ENCODE measurements at places on chromosomes 16 and 17. TPM values are rescaled to one million over a fixed set of nuclear protein-coding genes. Genes with fewer than 3 reads are reported as not detected.

DNA sequence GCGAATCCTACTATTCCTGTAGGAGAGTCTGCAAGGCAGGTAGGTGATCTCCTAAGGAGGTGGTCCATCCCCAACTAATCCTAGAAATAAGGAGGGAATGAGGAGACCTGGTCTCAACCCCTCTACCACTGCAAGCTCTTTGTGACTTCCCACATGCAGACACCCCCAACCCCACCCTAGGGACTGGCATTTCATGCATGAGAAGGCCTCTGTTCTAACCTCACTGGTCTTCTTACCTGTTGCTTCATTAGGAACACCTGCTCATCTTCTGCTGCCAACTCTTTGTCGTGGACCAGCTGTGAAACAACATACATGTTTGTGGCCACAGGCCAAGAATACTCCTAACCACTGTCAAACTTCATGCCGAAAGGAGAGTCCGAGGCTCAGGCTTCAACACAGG, 22.6 kb downstream of the DYNC1LI2 start:
- DNase-seq = no peak

DNA sequence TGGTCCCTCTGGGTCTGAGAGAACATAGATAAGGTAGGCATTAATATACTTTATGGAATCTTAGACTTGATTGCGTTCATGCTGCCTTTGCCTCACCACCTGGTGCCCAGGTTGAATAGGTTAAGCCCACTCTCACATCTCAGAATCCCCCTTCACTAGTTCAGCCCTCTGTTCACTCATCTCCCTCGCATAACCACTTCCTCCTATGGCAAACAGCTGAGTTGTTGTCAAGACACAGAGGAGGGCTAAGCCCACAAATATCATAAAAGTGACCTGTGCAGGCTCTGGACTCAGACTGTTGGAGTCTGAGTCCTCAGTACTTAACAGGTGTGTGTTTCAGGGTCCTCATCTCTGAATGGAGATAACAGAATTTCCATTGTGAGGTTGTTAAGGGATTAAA, 55.7 kb downstream of the GOSR1 start:
- DNase-seq = no peak

DNA sequence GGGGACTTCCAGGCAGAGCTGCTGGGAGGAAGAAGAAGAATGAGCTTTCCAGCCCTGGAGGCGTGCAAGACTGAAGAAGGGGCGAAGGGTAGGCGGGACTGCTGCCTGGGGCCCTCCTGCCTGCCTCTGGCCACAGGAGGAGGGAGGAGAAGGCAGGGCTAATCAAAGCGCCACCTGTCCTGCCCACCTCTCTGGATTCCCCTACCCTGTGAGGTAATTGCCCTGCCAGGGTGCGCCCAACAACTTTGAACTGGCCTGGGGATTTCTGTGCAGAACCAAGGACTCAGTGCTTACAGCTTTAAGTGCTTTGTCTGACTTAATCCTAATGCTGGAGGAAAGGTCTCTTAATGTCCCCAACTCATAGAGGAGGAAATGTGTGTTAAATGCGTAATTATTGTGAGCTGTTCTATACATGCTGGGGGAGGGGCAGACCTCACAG, at the start of gene NOXO1:
TSS of gene NOXO1 (minus strand) at position 72 of the 439 bp plus-strand sequence. CDS start 290 bp downstream, outside the sequence.
- DNase-seq = no peak

GRCh38 chr16:70777973-70778406, 23.0 kb downstream of the VAC14 start:
- no peak for DNase-seq

- no peak for DNase-seq
Observed at GRCh38 chr16:57379579-57379978, 7.3 kb downstream of the CX3CL1 start.

- no peak for DNase-seq
Observed at GRCh38 chr16:4207229-4207628, 34.7 kb downstream of the SRL start.

- DNase-seq = no peak
Observed at GRCh38 chr17:38660097-38661025, 14.4 kb downstream of the EPOP start.

DNA sequence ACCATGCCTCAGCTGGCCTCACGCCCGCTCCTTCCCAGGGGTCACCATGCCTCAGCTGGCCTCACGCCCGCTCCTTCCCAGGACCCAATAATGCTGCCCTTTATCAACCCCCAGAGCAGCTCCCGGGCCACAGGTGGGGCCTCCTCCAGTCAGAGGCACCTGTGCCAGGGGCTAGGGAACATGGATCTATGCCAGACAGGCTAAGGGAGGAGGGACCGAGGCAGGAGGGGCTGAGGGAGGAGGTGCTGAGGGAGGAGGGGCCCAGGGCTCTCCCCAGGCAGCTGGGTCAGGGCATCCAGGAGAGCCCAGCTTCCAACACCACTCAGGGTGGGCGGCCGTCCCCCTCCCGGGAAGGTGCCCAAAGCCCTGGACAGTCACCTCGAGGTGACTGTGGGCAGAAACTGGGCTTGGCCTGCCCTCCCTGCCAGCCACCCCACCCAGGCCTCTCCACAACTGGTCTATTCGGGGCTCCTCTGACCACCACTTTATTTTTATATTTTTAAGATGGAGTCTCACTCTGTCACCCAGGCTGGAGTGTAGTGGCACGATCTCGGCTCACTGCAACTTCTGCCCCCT, 19.4 kb downstream of the UTS2R start:
- DNase-seq = no peak

GRCh38 chr16:85570735-85571562, 42.2 kb upstream of the GSE1 start:
- peak; percentile 75 for DNase-seq

DNA sequence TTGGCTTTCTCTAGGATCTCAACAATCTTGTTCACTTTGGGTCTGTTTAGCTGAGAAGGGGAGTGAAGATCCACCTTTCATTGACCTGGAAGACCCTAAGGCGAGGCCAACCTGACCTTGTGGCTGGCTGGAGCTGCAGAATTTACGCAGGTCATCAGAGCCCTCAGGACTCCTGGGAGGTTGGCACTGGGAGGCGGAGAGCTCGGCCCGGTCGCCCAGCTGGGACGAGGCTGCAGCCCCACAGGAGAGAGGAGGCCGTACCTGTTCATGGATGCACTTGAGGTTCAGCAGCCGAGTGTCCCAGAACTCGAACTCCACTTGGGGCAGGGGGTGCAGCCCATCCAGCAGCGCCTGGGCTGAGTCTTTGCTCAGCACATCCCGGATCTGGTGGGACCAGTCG, 5.9 kb downstream of the DNAH17 start:
- DNase-seq = no peak

DNA sequence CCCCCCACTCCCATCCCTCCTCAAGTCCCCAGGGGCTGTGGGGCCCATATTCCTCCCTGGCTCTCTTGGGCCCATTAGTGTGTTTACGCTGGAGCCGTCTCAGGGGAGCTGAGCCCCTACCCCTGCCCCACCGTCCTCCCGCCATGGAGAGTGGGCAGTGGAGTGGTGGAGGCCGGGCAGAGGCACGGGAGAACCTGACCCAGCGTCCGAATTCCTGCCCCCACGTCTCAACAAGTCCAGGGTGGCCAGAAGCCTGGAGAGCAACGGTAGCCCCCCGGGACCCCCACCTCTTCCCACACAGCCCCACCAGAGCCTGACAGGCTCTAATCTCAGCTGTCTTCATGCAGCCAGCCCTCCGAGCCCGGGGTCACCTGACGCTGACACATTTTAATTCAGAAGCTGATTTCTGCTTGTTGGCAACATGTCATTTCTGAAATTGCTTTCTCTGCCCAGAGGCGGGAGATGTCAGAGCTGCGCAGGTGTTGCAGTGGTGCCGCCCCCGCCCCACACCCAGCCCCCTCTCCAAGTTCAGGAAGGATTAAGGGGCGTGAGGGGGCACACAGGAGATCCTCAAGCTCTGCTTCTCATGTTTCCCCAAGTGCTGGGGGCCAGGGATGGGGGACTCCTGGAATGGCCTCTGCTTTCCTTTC, 32.6 kb downstream of the WNT9B start:
- no peak for DNase-seq

DNA sequence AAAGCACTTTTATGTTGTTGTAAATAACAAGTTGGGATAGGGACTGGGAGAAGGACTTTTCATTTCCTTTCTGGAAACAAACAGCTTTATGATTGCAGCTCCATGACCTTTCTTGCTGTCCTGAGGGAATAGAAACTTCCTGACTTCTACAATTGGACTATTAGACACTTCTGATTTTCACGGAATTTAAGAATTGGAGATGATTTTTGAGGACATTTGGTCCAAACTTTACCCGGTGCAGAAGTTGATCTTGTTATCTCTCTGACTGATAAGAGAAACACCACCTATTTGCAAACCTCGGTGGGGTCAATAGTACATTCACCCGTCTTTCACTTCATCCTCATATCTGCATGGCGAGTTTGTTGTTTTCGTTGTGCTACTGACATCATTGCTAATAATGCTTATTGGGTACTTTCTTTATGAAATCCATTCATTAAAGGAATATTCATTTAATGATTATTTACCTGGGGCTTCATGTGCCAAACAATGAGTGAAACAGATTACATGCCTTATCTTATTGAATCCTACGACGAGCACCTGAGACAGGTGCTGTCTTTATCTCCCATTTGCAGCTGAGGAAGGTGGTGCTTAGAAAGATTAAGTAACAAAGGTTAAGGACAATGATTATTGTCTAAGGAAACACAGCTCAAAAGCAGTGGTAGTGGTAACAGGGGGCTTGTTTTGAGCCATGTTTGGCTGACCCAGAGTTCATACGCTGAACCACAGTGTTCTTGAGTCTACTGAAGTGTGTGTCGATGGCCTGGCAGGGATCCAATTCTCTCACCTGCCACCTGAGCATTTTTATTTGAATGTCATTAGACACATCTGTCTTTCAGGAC, 176.9 kb upstream of the FAM20A start:
- DNase-seq = no peak

DNA sequence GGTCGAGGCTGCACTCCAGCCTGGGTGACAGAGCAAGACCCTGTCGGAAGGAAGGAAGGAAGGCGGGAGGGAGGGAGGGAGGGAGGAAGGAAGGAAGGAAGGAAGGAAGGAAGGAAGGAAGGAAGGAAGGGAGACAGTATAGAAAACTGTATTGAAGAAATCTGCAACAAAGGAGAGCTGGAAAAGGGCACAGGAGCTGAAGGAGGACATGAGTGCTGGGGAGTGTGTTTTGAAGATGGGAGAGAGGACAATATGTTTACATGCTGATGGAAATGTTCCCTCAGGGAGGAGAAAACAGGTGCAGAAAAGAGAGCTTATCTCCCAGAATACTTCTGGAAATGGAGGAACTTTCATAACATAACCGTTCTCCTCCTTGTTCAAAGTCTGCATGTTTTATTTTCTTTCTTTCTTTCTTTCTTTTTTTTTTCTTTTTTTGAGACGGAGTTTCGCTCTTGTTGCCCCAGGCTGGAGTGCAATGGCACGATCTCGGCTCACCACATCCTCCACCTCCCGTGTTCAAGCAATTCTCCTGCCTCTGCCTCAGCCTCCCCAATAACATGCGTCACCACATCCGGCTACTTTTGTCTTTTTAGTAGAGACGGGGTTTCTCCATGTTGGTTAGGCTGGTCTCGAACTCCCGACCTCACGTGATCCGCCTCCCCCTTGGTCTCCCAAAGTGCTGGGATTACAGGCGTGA, 2.7 kb upstream of the HAP1 start:
- no peak for DNase-seq

GRCh38 chr17:42016941-42017865, at the start of gene DNAJC7:
TSS of gene DNAJC7 (minus strand) at chr17:42017439. CDS start at chr17:42017416, 23 bp downstream.
- DNase-seq = peak; percentile 97

DNA sequence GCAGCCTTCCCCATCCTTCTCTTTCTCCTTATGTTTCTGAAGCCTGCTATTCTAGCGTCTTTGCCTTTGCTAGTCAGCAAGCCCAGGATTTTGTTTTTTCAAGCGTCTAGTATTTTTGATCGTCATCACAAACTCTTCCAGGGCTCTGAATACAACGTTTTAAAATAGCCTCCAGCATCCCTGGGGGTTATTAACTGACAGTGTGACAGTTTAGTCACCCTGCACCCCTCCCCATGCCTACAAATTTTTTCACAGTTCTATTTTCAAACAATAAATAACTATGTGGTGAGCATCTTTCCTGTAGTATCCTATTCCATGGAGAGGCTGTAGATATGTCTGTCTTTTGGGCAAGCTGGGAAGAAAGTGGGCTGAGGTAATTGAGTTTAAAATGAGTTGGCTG, 280.9 kb downstream of the MAP2K4 start:
- DNase-seq = no peak

GRCh38 chr17:1123921-1124715, 55.7 kb downstream of the ABR start:
- DNase-seq = no peak

DNA sequence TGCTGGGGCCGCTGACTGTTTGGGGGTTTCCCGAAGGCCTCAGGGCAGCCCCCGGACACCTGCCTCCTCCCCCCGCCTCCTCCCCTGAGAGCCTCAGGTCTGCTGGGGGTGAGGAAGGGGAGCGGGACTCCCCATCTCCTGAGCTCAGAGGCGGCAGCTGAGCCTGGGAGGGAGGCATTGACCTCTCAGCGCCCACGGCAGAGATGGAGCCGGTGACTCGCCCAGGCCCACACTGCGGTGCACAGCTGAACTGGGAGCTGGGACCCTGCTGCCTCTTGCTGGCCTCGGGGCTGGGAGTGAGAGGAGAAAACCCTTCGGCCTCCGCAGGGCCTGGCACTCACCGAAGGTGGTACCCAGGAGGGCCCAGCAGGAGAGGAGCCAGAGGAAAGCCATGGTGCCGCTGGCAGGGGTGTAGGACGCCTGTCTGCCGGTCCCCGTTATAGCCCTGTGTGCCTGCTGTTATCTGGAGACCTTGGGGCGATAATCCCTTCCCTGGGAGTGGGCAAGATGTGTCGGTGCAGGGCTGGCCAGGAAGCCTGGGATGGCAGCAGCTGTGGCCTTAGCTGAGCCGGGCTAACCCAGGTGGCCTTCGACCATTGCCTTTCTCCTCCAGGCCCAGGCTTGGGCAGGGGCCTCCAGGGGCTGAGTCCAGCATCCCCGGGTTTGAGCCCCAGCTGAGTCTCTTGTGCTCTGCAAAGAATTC, at the start of gene CTRB2:
TSS of gene CTRB2 (minus strand) at position 413 of the 703 bp plus-strand sequence. CDS start at position 393, 20 bp downstream.
- no peak for DNase-seq

DNA sequence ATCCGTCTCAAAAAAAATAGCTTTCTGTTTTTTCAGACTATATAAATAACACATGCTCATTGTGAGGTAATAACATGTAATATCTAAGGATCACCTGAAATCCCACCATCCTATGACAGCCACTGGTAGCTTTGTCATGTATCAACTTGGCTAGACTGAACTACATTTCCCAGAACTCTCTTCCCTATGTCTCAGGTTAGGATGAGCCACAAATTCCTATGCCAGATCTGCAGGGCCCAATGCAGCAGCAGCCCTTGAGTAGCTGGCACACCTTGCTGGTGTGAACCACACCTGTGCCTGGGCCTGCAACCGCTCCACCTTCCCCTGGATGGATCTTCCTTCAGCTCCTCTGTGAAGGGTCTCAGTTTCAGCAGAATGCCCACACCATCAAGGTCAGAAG, 28.1 kb downstream of the OGFOD1 start:
- DNase-seq = no peak

GRCh38 chr16:57892041-57892440, 78.9 kb downstream of the CNGB1 start:
- DNase-seq = no peak

- peak; percentile 48 for DNase-seq
Observed at GRCh38 chr16:28526201-28527099, 12.3 kb downstream of the NUPR1 start.

The CHRNE gene
- total RNA-seq = 1.4 TPM

The NOD2 gene
- total RNA-seq = 1.6 TPM

The LHX1 gene
- total RNA-seq = 0.39 TPM

The MED31 gene
- total RNA-seq = 19.3 TPM

The HASPIN gene
- total RNA-seq = 16.7 TPM

The GINS2 gene
- 8.9 TPM for total RNA-seq

The HIC1 gene
- 38.4 TPM for total RNA-seq

The TBC1D3I gene
- 2.8 TPM for total RNA-seq

The MEOX1 gene
- 0.12 TPM for total RNA-seq

The CDRT15 gene
- total RNA-seq = 8.1 TPM

The NECAB2 gene
- 9.5 TPM for total RNA-seq

The TPSB2 gene
- 10.8 TPM for total RNA-seq

The CA4 gene
- 2.5 TPM for total RNA-seq

The C1QTNF1 gene
- 9.1 TPM for total RNA-seq
